ENCODE measurements at places on chromosomes 12 and 14.

- DNase-seq = peak; percentile 82
Measured at GRCh38 chr14:89417465-89418225, 612 bp upstream of the FOXN3 start.

- DNase-seq = no peak
Measured at GRCh38 chr12:26803552-26803951, 29.4 kb downstream of the ITPR2 start.

DNA sequence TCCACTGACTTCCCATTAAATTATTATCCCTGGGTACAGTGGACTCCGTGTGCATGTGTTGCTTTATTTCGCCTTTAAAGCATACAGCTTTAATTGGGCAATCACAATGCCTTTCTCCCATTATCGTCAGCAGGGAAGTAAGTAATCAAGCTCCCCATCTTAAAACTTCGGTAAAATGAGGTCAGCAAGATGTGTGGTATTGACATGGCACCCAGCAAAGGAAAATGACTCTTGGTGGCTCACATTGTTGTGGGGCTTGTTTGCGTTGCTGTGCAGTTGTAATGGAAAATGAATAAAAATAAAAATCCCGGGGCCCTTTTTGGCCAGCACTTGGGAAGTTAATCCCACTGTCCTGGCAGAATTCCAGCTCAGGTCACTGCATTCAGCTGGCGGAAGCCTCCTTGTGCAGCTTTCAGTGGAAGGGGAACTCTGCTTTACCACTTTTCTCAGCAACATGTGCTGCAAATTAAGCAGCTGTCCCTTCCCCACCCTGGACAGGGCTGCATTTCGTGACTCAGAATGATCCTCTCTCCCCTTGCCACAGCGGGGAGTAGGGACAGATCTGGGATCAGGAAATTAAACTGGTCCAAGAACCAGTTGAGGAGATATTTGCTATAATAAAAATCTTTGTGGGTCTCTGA is 13.9 kb upstream of the ATP2A2 start:
- DNase-seq = no peak

DNA sequence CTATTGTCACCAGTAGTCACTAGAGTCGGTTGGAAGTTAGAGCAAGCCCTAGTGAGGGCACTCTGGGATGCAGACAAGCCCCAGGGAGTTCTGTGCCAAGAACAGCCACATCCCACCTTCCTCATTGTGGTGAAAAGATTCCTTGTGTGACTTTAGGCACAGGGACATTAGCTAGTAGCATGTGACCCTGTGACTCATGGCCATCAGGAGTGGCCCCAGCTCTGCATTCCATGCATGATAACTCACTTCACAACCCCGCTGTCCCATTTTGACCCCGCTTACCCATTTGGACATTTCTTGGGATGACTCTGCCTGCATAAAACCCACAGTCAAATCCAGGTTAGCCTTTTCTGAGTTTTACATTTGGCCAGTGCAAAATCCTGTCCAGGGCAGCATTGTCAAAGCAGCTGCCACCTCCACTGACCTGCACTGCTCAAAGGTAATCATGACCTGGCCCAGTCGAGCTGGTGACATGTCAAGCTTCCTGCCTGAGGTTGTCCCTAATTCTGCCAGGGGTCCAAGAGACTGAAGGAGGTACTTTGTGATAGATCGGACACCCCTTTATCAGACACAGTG is 430.5 kb downstream of the DPF3 start:
- no peak for DNase-seq

GRCh38 chr14:39431416-39432178 is 636 bp downstream of the FBXO33 start:
- peak; percentile 82 for DNase-seq

DNA sequence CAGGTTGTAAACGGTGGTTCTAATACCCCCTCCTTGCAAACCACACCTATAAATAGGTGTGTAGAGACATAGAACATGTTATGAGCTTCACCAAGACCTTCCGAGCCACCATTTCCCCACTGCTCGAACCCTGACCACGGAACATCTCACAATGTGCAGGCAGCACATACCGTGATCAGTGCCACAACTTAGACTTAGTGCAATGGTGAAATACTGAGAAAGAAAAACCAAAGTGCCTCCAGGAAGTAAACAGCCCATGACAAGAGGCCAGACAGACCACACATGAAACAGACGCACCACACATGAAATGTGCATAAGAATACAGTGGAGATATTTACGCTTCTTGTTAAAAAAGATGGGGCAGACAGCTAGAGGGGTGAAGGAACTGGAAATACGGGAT is 166.9 kb upstream of the CCND2 start:
- DNase-seq = no peak

- DNase-seq = no peak
Measured at GRCh38 chr12:96368233-96368632, 32.0 kb downstream of the CDK17 start.

DNA sequence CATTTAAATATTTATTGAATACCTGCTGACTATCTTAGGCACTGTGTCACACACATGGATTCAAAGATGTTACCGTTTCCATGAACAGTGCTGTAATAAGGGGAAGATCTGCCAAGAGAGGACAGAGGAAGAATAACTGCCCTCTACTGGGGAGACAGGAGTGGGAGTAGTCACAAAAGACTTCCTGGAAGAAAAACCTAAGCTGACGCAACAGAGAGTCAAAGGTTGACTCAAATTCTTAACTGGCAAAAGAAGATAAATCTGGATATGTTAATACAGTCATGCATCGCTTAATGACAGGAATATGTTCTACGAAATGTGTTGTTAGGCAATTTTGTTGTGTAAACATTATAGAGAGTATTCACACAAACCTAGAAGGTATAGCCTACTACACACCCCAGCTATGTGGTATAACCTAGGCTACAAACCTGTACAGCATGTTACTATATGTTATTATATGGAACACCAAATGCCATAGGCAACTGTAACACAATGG is 51.5 kb downstream of the DCAF5 start:
- DNase-seq = no peak

GRCh38 chr12:45427042-45427441 is 211.1 kb downstream of the ANO6 start:
- DNase-seq = no peak

DNA sequence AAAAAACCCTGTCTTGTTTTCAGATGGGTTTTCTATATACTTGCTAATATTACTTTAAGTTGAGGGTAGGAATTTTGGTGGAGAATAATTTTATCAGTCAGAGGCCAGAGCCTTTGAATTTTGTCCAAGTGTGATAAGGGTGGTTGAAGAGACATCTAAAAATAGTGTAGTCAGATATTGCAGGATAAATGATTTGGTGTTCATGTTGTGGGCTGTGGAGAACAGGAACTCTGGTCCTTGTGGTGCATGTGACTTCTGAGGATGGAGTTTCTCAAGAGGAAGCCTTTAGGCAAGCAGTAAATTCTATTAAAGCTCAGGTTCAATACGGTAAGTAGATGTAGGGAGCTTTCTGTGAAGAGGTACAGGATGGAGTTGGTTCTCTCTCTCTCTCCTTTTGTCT is 2.8 kb downstream of the ADAM21 start:
- DNase-seq = no peak

DNA sequence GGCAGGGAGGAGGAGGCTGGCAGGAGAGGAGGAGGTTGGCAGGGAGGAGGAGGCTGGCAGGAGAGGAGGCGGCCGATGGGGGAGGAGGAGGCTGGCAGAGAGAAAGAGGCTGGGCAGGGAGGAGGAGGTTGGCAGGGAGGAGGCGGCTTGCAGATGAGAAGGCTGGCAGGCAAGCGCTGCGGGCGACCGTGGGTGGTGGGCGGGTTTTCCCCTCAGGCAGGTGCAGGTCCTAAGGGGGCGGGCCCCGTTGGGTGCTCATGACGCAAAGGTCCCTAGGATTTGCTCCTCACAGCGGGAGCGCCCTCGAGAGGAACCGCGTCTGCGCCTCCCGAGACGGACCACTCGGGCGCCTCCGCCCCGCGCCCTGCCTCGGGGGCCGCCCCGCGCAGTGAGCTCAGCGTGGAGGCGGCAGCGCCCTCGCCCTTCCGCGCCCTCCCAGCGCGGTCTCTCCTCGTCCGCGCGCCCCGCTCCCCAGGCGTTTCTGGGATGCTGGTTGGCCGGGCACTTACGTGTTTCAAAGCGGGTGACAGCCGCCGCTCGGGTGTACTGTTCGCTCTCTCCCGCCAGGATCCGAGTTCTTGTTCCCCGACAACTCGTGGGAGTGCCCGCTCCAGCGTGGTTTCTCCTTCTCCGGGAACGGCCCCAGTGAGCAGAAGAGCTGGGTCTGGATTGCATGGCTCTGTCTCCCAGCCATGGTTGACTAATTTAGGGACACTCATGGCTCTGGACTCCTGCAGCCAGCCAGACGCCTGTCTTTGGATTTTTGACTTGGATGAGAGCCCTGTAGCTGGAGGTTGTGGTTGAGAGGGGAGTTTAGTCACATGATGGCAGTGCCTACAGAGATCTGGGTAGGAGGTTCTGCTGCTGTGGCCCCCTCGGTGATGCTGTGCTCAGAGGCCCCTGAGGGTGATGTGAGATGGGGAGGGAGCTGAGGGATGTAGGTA is 64.1 kb upstream of the PPP4R3A start:
- peak; percentile 94 for DNase-seq

GRCh38 chr12:64767495-64767894 is 8.3 kb upstream of the GNS start:
- no peak for DNase-seq

- DNase-seq = no peak
Measured at GRCh38 chr12:120404271-120404670, 33.6 kb upstream of the COX6A1 start.

- peak; percentile 74 for DNase-seq
Measured at GRCh38 chr14:75518625-75519024, 3.6 kb upstream of the BATF start.

All from activated effector memory CD4-positive, alpha-beta T cell treated with anti-CD3 and anti-CD28 coated beads, Interleukin-2, amount 50 U/mL, for 16 hours (primary cell).